Activated T-helper 1 cell treated with anti-CD3 and anti-CD28 coated beads, Interleukin-12 subunit alpha, Interleukin-12 subunit beta, Interleukin-2, Interleukin-4 antibody, amounts not matched to agents 30 ng/mL and 10 ng/mL and 1 ng/mL, durations not matched to agents 14 hours and 24 hours and 36 hours (primary cell): ENCODE measurements at places on chromosomes 16 and 17. TPM values are rescaled to one million over a fixed set of nuclear protein-coding genes. Genes with fewer than 3 reads are reported as not detected.

DNA sequence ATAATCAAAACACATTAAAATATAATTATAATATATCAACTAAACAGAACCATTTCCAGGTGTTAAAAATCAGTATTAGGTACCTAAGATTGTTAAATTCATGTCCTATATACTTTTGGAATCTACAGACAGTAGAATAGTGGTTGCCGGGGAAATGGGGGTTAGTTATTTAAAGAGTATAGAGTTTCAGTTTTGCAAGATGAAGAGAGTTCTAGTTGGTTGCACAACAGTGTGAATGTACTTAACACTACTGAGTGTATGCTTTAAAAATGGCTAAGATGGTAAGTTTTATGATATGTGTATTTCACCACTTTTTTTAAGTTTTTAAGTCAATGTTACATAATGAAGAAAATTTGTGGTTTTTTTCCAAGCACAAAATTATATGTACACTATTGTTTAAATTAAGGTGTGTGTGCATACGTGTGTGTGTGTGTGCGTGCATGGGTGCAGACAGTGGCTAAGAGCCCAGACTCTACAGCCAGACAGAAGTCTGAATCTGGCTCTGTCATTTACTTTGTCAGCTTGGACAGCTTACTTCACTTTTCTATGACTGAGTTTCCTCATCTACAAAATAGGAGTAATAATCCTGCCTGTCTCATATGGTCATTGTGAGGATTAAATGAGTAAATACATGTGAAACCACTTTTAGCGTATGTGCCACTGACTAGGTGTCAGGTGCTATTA, 25.3 kb upstream of the PHAF1 start:
- no peaks in the 10 kb centered on the region for H3K27me3 ChIP-seq
- no peak overlapping the region for H3K4me3 ChIP-seq
- H3K4me1 ChIP-seq: peaks cover 21% of the 10 kb centered on the region
- peaks cover 24% of the 10 kb centered on the region for H3K36me3 ChIP-seq
- no peak for DNase-seq

GRCh38 chr16:1779234-1779701, 3.1 kb downstream of the SPSB3 start:
- no peaks in the 10 kb centered on the region for H3K27me3 ChIP-seq
- H3K4me3 ChIP-seq: no peak overlapping the region
- no peaks in the 10 kb centered on the region for H3K4me1 ChIP-seq
- DNase-seq: no peak

- peaks cover 5% of the 10 kb centered on the region for H3K27me3 ChIP-seq
- H3K4me3 ChIP-seq: no peak overlapping the region
- no peak for DNase-seq
- no peaks in the 10 kb centered on the region for H3K36me3 ChIP-seq
Measured at GRCh38 chr16:84414789-84415326, 46.5 kb downstream of the ATP2C2 start.

GRCh38 chr17:72631568-72631948, 460.9 kb downstream of the SLC39A11 start:
- DNase-seq: no peak
- H3K27ac ChIP-seq: no peak overlapping the region
- peaks cover 19% of the 10 kb centered on the region for H3K27me3 ChIP-seq
- no peak overlapping the region for H3K4me3 ChIP-seq

Gene FOXN1
- total RNA-seq: not detected in 2 replicates

Gene TP53TG3
- not detected in 2 replicates for total RNA-seq

Gene ZNF385C
- total RNA-seq: 0.10 TPM in 1 of 2 replicates, not detected in the other

Gene RBFOX1
- total RNA-seq: not detected in 2 replicates

Gene FASN
- total RNA-seq: 415 and 421 TPM in 2 replicates
